ENCODE measurements at places on chromosomes 3 and 15.

DNA sequence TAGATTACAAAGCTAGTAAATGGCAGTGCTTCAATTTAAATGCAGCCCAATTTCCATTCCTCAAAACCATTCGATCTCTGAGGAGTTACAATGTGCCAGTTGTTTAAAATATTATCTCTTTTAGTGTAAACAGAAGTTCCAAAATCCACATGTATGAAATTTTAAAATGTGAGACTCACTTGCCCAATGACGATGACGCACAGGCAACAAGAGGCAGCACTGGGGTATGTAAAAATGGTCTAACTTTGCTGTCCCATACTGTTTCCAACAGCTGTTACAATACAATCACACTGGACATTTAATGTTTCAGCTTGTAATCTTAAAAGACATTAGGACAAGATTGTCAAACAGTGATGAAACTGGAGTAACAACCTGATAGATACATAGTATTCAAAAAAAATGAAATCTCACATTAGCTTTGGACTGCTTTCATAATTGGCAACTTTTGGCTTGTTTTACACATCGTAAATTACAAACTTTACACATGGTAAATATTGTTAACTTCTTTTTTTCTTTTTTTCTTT is 12.2 kb downstream of the SLTM start:
- no peak for DNase-seq

- DNase-seq = no peak
Observed at GRCh38 chr3:106710596-106710995, 666.6 kb upstream of the CCDC54 start.

- DNase-seq = no peak
Observed at GRCh38 chr15:84725001-84725491, 9.1 kb upstream of the SEC11A start.

DNA sequence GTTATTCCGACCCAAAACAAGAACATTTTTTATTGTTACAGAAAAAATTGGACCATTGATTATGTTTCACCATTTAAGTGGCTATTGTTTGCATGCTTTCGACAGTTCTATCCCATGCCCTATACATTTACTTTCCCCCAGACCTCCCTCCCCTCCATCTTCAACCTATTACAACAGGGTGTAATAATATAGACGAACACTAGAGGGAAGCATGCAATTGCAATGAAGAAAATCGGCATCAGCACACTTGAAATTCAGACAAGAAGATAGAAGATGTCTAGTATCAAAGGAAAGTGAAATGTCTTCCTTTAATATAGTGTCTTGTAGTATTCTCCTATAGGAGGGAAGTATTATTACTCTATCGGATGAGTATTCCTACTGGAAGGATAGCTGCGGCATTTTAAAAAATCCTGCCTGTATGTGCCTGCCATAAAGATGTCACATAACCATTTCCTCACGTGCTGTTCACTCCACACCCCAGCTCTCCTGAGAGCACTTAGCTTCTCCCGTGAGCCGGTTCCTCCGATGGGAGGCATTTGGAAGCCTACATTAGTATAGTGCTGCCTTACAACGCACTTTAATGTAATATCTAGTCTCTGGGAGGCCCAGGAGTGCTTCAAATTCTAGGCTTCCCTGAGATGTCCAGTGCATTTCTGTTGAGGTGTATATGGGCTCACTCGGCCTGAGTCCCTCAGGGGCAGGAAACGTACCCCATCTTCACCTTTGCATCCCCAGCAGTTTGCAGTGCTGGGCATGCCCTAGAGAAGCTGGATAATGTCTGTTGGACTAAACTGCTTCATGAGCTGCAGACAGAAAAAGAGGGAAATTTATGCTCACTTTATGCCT is 17.8 kb upstream of the ERICH6 start:
- no peak for DNase-seq

GRCh38 chr15:33136353-33136752 is 58.2 kb downstream of the FMN1 start:
- DNase-seq = no peak

- no peak for DNase-seq
Observed at GRCh38 chr15:47872869-47873432, 155.6 kb downstream of the SEMA6D start.

DNA sequence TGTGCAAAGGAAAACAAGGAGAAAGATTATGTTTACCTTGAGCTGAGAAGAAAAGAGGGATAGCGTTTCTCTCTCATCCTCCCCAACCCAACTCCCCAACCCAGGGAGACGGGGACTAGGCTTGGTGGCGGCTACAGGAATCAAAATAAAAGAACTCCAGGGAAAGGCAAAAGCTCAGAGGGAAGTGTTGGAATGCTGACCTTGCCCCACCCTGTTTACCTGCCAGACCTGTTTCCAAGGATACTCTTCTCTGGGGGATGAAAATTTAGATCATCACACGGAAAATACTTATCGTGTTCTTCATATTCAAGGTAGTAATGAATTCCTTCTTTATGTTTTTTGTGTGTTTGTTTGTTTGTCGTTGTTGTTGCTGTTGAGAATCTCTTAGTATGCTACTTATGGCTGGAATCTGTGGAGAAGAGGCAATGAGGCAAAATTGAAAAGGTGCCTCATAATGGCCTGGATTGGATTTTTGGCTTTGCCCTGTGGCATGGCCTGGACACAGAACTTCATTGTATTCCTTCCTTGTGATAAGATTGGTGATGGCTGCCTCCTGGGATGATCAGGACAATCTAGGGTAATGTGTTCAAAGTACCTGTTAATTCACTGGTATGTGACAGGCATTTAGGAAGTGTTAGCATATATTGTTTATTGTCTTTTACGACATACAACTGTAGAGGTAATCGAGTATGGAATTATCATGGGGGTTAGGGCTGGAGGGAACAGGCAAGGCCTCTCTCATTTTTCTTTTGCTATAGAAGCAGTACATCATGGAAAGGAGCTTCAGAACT is 11.1 kb upstream of the TPRG1 start:
- no peak for DNase-seq

- no peak for DNase-seq
Observed at GRCh38 chr3:184481984-184482671, 79.5 kb upstream of the EPHB3 start.

DNA sequence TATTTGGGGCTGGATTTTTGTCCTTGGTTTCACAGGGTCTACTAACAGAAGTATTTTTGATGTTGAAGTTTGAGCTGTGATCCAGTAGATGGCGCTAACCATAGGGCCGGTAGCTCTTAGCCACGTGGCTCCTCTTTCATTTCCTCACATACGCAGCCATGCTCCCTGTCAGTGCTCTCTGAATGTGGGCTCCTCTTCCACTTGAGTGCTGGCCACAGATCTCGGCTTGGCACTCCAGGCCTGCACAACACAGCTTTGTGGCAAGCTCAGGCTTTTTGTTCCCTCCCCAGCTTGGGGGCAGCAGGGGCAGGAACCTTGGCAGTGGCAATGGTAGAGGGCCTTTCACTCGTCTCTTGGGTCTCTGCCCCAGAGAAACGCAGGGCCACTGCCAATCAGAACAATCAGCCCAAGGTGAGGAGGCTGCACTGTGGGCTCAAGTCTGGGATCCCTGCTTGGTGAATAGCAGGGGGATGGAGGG is 18.6 kb upstream of the DNAAF4 start:
- DNase-seq = peak; percentile 30

- no peak for DNase-seq
Observed at GRCh38 chr15:39266890-39267289, 314.0 kb upstream of the THBS1 start.

- no peak for DNase-seq
Observed at GRCh38 chr3:36060950-36061349, 319.4 kb upstream of the STAC start.

GRCh38 chr15:25250906-25251622 is 187.8 kb downstream of the UBE3A start:
- DNase-seq = no peak

GRCh38 chr3:721086-721485 is 371.7 kb upstream of the CNTN6 start:
- no peak for DNase-seq

- no peak for DNase-seq
Observed at GRCh38 chr3:122989856-122990575, 37.5 kb downstream of the SEMA5B start.

DNA sequence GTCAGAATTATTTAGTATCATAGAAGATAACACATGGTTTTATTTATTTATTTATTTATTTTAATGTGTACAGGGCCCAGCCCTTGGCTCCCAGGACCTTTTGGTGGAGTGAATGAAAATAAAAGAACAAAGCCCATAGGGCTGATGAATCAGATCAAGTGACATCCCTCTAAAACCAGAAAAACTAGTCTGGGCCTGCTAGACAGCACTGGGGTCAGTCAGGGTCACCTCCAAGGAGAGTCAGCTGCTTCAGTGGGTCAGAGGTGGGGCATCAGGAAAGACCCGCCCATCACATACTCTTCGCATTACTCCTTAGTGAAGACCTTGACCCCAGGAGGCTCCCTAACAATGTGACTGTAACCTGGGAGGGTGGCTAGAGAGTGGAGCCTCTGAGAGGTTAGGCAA is 12.8 kb downstream of the PPCDC start:
- DNase-seq = no peak

DNA sequence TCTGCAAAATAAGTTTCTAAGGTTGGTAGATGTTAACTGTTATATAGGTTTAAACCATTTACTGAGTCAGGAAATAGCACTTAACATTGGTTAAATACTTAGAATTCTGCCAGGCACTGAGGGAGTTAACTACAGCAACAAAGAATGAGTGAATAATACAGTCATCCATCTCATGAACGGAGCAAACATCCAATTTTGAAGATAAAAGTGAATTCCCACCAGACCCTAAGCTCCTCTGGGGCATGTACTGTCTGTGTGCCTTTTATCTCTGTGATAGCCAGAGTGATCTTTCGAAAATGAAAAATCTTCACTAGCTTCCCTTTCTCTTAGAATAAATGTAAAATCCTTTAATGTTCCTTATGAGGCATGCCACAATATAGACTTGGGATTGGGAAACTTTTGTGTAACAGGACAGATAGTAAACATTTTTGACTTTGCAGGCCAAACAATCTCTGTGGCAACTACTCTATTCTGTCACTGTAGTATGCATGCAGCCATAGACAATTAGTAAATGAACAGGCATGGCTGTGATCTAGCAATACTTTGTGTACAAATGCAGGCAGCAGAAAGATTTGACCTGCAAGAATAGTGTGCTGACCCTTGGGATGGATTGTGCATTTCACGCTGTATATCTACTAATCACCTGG is 294.5 kb upstream of the LMCD1 start:
- DNase-seq = no peak

- DNase-seq = no peak
Observed at GRCh38 chr3:194036842-194037241, 99.1 kb upstream of the HES1 start.

GRCh38 chr3:129224984-129225393 is 24.4 kb upstream of the COPG1 start:
- peak; percentile 36 for DNase-seq

GRCh38 chr3:17823816-17824215 is 81.4 kb upstream of the TBC1D5 start:
- no peak for DNase-seq

GRCh38 chr3:30711151-30711550 is 104.8 kb downstream of the TGFBR2 start:
- no peak for DNase-seq

GRCh38 chr15:34760909-34761308 is 6.1 kb upstream of the GJD2 start:
- no peak for DNase-seq

- DNase-seq = peak; percentile 6
Observed at GRCh38 chr3:3851621-3852323, 52.5 kb downstream of the LRRN1 start.

GRCh38 chr3:11126653-11127052 is 27.6 kb upstream of the HRH1 start:
- no peak for DNase-seq

GRCh38 chr3:54985856-54986255 is 58.0 kb upstream of the LRTM1 start:
- DNase-seq = no peak

- no peak for DNase-seq
Observed at GRCh38 chr15:100215031-100215842, 126.5 kb downstream of the ADAMTS17 start.

DNA sequence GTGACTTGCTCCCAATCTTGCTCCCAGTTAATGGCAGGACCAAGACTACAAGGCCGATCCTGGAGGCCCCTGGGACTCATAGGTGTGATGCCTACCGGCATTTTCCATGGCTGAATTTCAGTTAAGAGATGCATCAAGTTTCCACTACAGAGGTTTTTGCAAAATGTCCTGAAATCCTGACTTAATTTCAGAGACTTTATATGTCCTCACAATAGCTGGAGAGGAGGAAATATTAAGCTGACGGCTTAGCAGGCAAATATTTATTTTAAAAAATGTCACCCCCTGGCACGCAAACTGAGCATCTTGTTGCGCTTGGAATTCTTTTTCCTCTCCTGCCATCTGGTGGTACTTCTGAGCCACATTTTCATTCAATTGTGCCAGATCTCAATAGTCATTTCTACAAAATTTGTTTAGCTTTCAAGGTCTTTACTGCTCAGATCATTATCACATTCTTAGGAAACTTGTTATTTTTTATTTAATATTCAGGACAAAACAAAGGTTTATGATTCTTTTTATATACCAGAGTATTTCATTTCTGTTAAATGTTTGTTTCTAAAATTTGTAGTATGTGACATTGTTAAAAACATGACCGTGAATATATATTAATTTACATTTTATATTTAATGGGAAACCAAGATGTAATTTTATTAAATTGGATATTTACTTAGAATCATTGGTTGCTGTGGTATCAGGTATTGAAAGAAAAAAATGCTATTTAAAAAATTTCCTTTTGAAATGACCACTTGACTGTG is 189.2 kb upstream of the THRB start:
- peak; percentile 12 for DNase-seq

GRCh38 chr15:68676011-68676605 is 97.3 kb downstream of the CORO2B start:
- no peak for DNase-seq

GRCh38 chr3:153252963-153253362 is 90.9 kb downstream of the RAP2B start:
- no peak for DNase-seq

DNA sequence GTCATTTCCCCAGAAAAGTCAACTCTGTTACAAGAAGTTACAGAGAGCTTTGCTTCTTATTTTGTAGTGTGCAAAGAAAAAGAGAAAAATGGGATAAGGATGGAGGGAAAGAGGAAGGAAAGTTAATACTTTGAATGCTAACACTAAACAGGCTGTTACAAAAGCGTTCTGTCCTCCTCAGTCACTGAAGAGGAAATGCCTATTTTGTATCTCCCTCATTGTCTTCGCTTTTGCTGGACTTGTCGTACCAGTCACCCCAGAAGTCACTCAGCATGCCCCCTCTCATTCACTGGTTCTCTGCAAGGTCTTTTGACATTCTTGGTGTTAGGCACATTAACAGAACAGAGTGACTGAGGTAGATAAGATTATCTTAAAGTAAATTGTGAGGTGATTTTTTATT is 129.6 kb downstream of the ALCAM start:
- no peak for DNase-seq

GRCh38 chr15:90571063-90571541 is 41.4 kb downstream of the CRTC3 start:
- DNase-seq = no peak

DNA sequence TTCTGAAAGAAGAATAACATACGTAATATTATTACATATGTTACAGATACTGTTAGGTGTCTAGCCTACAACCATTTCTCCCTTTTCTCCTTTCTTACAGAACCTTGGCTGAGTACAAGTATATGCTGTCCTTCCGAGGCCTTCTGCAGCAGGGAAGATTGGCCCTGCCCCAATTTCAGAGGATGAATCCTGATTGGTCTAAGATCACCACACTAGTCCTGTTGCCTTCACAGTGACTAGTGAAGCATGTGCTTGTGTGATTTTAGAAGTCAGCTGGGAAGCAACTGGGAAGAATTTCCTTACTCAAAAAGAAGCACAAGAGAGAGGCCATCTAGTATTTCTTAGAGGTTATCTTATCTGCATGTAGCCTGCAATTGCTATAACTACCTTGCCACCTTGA is 30.6 kb upstream of the MECOM start:
- DNase-seq = no peak
